ENCODE measurements at places on chromosomes 16 and 17. TPM values are rescaled to one million over a fixed set of nuclear protein-coding genes. Genes with fewer than 3 reads are reported as not detected.

DNA sequence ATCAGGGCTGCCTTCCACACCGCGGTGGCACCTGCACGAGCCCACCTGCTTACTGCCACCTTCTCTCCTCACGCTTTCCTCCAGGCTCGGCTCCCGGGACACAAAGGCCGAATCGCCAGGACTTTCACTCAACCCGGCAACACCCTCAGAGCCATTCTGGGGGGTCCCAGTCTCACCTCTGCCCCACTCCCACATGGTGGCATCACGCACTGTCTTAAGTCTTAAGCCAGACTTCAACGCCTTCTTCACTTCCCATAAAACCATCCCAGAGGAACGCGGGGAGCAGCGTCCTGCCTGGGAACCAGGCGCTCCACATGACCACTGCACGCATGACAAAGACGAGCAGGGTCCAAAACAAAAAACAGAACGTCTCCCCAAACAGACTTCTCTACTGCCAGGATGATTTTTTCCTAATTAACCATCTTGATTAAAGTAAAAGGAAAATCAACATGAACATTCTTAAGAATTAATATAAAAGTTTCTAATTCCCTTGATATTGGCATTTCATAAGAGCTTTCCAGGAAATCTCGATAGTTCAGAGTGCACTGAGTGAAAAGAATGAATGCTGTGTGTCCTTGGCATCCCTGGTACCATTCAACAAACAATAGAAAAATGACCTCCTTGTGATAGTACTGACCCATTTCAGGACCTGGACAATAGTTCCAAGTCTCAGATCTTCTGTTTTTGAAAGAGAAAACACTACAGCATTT, 2.6 kb downstream of the CANT1 start:
- DNase-seq = no peak

GRCh38 chr17:57724026-57724728, 20.9 kb downstream of the CCDC182 start:
- DNase-seq = no peak

DNA sequence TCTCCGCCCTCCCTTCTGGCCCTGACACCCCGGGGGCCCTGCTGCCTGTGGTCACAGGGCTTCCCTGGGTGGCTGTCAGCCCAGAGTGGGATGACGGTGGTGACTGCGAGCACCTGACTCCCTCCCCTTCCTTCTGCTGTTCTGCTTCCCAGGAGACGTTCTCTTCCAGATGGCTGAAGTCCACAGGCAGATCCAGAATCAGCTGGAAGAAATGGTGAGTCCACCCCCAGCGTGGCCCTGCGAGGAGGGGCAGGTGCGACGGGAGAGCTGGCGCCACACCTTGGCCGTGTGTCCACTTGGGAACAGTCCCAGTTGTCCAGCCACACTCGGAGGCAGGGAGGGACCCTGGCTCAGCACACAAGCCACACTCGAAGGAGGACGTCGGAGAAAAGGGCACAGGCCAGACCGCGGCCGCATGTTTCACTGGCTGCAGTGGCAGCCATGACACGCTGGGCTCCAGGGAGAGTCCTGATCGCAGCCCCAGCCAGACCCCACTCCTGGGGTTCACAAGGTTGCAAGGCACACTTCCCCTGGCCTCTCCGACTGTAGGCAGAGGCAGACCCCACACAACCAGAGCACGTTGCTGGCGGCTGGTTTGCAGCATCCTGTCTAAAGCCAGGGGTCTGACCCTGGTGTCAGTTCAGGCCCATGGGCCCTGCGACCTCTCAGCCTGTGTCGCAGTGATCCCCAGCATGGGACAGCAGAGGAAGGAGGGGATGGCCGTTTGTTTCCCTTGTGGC, 49.9 kb downstream of the BAIAP2 start:
- DNase-seq = no peak

Gene TMC7
- total RNA-seq = 2.4 TPM

DNA sequence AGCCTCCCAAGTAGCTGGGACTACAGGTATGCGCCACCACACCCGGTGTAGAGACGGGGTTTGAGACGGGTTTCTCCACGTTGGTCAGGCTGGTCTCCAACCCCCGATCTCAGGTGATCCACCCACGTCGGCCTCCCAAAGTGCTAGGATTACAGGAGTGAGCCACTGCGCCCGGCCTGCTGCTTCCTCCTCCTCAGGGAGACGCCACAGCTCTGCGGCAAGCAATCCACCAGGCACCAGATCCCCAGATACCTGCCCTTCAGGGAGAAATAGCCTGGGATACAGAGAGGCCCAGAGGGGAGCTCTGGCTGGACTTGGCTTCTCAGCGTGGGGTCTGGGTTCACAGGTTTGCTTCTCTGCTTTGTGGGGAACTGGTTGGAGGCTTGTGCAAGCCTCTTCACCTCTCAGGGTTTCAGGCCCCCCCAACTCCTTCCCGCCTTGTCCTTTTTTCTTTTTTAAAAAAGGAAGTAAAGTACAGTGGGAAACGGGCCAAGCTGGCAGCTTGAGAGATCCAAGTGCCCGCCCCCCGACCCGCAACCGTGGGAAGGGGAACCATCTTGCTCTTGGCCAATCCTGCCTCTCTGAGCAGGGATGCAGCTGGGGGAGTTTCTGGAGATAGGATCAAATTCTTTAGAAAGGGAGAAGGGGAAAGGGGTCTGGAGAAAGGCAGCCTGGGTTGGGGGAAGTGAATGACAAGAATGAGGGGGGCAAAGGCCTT, 2.6 kb upstream of the SPHK1 start:
- peak; percentile 33 for DNase-seq

GRCh38 chr17:49986396-49987289, 8.4 kb downstream of the DLX3 start:
- no peak for DNase-seq

- DNase-seq = no peak
Measured at GRCh38 chr17:40561294-40561870, 3.9 kb downstream of the CCR7 start.

Gene UTP4
- total RNA-seq = 66.6 TPM

DNA sequence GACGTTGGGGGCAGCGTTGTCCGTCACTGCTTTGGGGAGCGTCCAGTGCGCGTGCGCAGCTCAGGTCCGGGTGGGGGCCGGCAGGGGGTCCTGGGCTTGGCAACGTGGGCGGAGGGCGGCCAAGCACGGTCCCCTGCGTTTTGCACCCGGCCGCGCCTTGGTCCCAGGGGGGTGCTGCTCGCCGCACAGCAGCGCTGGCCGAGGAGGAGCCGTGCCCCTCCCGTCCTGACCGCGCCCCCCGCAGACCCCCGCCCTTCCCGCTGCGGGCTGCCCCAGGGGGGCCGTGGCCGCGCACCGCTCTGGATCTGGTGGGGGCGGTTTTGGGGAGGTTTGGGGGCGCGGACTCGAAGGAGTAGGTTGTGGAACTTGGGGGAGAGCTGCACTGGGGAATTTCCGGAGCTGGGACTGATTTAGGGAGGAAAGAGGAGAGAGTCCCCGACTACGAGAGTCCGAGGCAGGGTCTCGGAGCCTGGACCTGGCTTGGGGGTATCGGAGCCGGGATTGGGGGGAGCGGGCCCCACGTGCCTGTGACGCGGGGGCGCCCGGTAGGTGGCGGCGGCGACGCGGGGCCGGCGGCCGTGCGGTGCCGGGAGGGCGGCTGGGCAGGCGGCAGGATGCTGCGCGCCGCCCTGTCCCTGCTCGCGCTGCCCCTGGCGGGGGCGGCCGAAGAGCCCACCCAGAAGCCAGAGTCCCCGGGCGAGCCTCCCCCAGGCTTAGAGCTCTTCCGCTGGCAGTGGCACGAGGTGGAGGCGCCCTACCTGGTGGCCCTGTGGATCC, at the start of gene SLC9A5:
Gene SLC9A5, plus strand, starts transcription at position 579 of the 777 bp plus-strand sequence. Its CDS starts 36 bp downstream, at position 615.
- DNase-seq = peak; percentile 65

- no peak for DNase-seq
Measured at GRCh38 chr16:17143546-17144419, 327.0 kb downstream of the XYLT1 start.

Gene NPIPB2
- 6.8 TPM for total RNA-seq
